ENCODE measurements at places on chromosomes 1 and 21. TPM values are rescaled to one million over a fixed set of nuclear protein-coding genes. Genes with fewer than 3 reads are reported as not detected.

AQP10 gene
- not detected for total RNA-seq

DNA sequence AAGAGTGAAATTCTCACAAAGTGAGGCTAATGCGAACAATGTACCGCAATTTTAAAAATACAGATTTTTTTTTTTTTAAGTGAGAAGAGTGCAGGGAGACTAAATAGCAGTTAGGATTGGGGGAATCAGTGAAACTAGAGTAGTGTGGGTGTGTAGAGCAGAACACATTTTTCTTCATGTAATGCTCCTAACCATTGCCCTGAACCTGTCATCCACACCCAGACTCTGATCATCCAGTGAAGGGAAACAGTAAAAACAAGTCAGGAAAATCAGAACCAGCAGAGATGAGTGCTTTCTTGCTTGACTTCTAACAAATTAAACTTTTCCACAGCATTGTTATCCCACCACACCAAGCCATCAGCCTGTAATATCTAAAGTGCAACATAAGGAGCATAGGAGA is 9.1 kb downstream of the CADM3 start:
- H3K4me1 ChIP-seq, result no peaks in the 10 kb centered on the region
- no peaks in the 10 kb centered on the region for H3K27me3 ChIP-seq
- no peak overlapping the region for H3K4me3 ChIP-seq
- H3K36me3 ChIP-seq, result no peaks in the 10 kb centered on the region

- H3K36me3 ChIP-seq, result no peaks in the 10 kb centered on the region
- no peak overlapping the region for H3K27ac ChIP-seq
- no peak overlapping the region for H3K4me3 ChIP-seq
- H3K27me3 ChIP-seq, result no peaks in the 10 kb centered on the region
- no peak for DNase-seq
- no peaks in the 10 kb centered on the region for H3K4me1 ChIP-seq
Measured at GRCh38 chr1:196382383-196382782, 225.9 kb downstream of the KCNT2 start.

- no peak overlapping the region for H3K27ac ChIP-seq
- H3K27me3 ChIP-seq, result no peaks in the 10 kb centered on the region
- no peaks in the 10 kb centered on the region for H3K36me3 ChIP-seq
- DNase-seq, result no peak
- H3K4me3 ChIP-seq, result no peak overlapping the region
Measured at GRCh38 chr1:66624412-66625060, 90.6 kb downstream of the SGIP1 start.

DNA sequence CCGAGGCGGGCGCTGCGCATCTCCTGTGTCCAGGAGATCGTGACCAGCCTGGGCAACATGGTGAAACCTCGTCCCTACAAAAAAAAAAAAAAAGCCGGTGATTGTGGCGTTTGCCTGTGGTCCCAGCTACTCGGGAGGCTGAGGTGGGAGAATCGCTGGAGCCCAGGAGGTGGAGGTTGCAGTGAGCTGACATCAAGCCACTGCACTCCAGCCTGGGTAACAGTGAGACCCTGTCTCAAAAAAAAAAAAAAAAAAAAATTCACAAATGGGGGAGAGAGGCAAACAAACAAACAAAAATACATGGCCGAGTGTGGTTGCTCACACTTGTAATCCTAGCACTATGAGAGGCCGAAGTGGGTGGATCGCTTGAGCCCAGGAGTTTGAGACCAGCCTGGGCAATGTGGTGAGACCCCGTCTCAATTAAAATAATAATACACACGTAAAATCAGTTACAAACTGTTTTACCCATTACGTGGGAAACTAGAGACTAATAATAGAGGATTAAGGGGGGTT is 758 bp downstream of the TATDN3 start:
- H3K4me3 ChIP-seq, result peak overlapping the region; percentile 92
- H3K27ac ChIP-seq, result peak overlapping the region; percentile 80

- no peak for DNase-seq
- H3K36me3 ChIP-seq, result no peaks in the 10 kb centered on the region
- H3K27me3 ChIP-seq, result no peaks in the 10 kb centered on the region
- no peaks in the 10 kb centered on the region for H3K4me1 ChIP-seq
- H3K4me3 ChIP-seq, result no peak overlapping the region
Measured at GRCh38 chr1:243727503-243728203, 122.4 kb downstream of the AKT3 start.

DNA sequence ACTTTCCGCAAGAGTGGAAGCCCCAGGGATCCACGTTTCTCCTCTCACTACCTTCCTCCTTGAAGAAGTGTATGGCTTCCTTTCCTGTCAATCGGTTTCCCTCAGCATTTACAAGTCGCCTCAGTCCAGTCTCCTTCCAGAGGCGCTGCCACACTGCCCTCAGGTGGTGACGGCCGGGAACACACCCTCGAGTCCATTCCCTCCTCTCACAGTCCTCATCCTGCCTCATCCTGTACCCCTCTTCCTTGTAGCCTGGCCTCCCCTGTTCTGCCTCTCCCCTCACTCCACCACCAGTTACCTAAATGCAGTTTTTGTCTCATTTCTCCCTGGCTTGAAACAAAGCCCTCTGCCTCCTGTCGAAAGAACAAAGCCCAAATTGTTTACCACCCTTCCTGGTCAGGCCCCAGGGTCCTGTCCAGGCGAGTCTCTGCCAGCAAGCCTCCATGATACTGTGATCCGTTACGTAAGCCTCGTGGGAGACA is 23.2 kb upstream of the LSM10 start:
- H3K36me3 ChIP-seq, result no peaks in the 10 kb centered on the region
- no peaks in the 10 kb centered on the region for H3K4me1 ChIP-seq
- H3K4me3 ChIP-seq, result no peak overlapping the region
- no peak overlapping the region for H3K27ac ChIP-seq
- peak; percentile 98 for DNase-seq
- no peaks in the 10 kb centered on the region for H3K27me3 ChIP-seq

CHRM3 gene
- 1.8 TPM for total RNA-seq

DNA sequence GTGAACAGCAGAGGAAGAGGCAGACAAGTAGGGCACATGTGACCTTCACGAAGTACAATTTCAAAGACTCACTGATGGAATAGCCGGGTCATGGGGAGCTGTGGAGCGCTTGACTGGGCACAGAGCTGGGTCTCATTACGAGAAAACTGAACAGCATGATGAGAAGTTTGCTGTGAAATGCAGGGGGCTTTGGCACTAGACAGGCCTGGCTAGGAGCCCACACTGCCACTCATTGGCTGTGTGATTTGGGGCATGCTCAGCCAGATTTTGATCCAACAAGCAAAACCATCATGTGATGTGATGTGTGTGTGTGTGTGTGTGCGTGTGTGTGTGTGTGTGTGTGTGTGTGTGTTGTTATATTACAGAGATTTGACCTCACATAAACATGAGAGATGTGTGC is 4.9 kb upstream of the IFNGR2 start:
- H3K4me1 ChIP-seq, result no peaks in the 10 kb centered on the region
- H3K36me3 ChIP-seq, result no peaks in the 10 kb centered on the region
- no peak overlapping the region for H3K4me3 ChIP-seq
- no peak overlapping the region for H3K27ac ChIP-seq
- DNase-seq, result no peak

PCSK9 gene
- total RNA-seq, result 60.0 TPM

GRCh38 chr1:235329139-235329902 is 951 bp downstream of the GGPS1 start:
- H3K36me3 ChIP-seq, result peaks cover 23% of the 10 kb centered on the region
- peak overlapping the region; percentile 100 for H3K4me3 ChIP-seq
- H3K4me1 ChIP-seq, result peaks cover 4% of the 10 kb centered on the region
- no peaks in the 10 kb centered on the region for H3K27me3 ChIP-seq
- peak; percentile 76 for DNase-seq

GRCh38 chr1:221035662-221036153 is 156.5 kb downstream of the HLX start:
- no peak overlapping the region for H3K27ac ChIP-seq
- DNase-seq, result no peak
- H3K27me3 ChIP-seq, result no peaks in the 10 kb centered on the region
- no peaks in the 10 kb centered on the region for H3K4me1 ChIP-seq
- no peak overlapping the region for H3K4me3 ChIP-seq

NVL gene
- total RNA-seq, result 42.4 TPM

DNA sequence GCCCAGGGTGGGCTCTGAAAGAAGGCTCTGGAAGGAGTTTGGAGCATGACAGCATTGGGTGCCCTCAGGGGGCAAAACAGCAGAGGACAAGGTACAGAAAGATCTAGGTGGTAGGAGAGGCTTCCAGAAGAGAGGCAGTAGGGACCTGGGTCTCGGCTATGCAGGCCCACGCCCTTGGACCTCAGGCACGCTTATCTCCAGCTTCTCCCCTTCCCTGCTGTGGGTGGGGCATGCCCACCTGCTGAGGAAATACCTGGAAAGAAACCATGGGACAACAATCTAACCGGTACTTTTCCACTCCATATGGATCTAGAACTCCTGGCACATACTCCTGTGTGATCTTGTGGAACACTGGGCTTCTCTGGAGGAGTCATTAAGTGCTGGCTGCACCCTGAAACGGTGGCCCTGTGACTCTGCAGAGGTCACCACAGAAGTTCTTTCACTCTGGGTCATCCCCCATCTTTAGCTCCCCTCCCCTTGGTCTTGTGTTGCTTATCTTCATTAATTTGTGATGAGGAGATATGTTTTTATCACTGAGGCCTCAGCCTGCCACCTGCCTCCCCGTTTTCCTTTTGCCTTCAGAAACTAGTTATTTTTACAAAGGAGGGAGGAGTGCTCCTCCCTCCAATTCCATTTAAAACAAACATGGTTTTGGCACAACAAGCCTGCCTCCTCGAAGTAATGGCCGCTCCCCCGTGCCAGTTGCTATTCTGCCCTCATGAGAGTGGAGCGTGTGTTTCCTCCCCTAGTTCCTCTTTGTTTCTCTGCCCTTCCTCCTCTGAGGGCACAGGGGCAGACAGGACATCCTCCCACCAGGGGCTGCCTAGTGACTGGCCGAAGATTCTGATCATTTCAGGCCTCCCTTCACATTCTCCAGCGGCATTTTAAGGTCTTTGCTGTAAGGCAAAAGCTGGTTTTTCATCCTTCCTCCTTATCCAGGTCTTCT is 78.0 kb upstream of the ATP5PO start:
- no peaks in the 10 kb centered on the region for H3K27me3 ChIP-seq
- no peaks in the 10 kb centered on the region for H3K36me3 ChIP-seq
- H3K27ac ChIP-seq, result no peak overlapping the region
- no peak for DNase-seq
- no peak overlapping the region for H3K4me3 ChIP-seq

DNA sequence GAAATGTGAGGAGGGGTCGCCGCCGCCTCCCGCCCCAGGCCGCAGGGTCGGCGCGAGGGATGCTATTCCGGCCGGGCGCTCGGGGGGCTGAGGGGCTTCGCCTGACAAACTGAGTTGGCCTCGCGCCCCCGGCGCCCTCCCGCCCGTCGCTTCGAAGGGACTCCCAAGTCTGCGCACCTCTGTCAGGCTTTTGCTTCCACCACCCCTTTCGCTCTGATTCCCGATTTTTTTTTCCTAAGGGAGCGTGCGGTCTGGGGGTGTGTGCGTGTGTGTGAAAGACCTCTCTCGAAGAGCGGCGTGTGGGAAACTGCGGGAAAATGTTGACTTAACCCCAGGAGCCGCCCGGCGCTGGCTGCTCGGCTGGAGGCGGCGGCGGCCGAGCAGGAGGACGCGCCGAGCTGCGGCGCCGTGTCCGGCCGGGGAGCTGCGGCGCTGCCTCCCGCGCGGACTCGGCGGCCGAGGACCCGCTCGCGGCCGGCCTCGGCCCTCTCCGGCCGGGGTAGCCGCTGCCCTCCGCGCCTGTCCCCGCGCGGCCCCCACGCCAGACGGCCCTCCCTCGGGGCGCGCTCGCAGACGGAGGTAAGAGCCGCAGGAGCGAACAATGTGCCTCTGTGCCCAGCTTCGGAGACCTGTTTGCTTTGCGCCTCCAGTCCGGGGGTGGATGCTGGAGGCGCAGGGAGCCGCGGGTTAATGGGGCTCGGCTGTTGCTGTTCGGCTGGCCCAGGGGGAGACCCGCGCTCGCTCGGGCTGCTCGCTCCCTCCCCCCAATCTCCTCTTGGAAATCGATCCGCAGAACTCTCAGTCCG is 1.1 kb downstream of the ADGRL2 start:
- DNase-seq, result peak; percentile 73
- H3K27ac ChIP-seq, result peak overlapping the region; percentile 96
- H3K36me3 ChIP-seq, result no peaks in the 10 kb centered on the region
- H3K27me3 ChIP-seq, result no peaks in the 10 kb centered on the region
- peak overlapping the region; percentile 91 for H3K4me3 ChIP-seq

DNA sequence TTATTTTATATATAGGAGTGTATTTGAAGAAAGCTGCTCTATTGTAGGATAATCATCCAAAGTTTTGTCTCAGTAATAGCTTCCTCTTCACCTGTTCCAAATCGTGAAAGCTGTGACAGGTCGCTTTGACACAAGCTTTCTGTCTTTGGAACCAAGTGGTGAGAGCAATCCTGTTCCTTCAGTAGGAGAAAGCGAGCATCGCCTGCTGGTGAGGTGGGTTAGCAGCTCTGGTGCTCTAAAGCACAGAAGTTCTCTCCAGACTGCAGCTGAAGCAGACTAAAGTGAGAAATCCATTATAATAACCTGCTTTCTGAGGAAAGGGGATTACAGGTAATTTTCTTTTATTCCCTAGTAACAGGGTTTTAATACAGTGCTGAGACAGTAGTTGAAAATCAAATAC is 803.8 kb downstream of the ADGRL2 start:
- no peak overlapping the region for H3K27ac ChIP-seq
- no peaks in the 10 kb centered on the region for H3K4me1 ChIP-seq
- peak; percentile 74 for DNase-seq
- no peaks in the 10 kb centered on the region for H3K36me3 ChIP-seq
